Activated naive CD8-positive, alpha-beta T cell treated with anti-CD3 and anti-CD28 coated beads, Interleukin-2, amount 50 U/mL, for 16 hours (primary cell): ENCODE measurements at places on chromosomes 6 and 20.

- DNase-seq = no peak
Observed at GRCh38 chr6:129539032-129539431, 170.9 kb downstream of the ARHGAP18 start.

- no peak for DNase-seq
Observed at GRCh38 chr6:10272591-10272990, 142.3 kb downstream of the TFAP2A start.

DNA sequence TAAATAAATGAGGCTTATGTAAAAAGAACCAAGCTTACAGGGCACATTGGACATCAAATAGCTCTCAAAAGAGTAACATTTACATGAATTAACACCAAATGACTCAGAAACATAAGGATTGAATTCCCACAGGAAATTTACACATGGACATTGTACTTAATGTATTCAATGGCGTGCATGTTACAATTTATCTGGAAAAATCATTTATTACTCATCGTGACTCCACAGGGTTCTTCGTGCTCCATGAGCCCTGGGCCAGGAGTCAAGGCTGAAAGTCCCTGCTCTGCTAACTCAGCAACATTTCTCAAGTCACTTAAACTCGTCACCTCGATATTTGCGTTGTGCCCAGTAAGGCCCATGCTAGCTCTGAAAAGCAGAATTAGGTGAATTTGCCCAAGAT, 158.5 kb downstream of the PHACTR1 start:
- DNase-seq = no peak

- no peak for DNase-seq
Observed at GRCh38 chr6:8574311-8574710, 139.0 kb upstream of the SLC35B3 start.

- DNase-seq = no peak
Observed at GRCh38 chr6:170096191-170096802, 194.6 kb downstream of the DLL1 start.

DNA sequence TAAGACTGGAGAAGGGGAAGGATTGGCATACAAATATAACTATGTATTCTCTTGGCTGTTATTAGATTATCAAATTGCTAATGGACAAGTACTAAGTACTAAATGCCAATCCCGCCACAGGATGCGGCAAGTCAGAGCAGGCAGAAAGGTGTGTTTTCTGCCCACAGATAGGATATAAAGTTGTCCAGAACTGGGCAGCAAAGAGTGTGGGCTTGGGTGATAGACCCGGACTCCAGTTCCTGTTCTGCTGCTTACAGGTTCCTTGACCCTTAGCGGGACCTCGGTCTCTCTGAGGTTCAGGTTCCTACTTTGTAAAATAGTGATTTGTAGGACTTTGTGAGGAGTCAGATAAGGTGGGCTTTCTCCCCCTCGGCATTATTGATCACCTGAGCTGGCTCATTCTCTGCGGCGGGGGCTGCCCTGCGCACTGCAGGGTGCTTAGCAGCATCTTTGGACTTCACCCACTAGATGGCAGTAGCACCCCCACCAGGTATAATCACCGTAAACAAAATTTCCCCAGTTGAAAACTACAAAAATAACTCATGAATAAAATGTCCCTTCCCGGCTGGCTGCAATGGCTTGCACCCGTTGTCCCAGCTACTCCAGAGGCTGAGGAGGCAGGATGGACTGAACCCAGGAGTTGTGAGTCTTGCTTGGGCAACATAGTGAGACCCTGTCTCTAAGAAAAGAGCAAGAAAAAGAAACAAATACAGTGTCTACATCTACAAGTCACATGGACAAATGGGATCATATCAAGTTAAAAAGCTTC, 193.1 kb downstream of the DOK5 start:
- no peak for DNase-seq

GRCh38 chr6:43089467-43089866, 13.4 kb downstream of the PTK7 start:
- no peak for DNase-seq

DNA sequence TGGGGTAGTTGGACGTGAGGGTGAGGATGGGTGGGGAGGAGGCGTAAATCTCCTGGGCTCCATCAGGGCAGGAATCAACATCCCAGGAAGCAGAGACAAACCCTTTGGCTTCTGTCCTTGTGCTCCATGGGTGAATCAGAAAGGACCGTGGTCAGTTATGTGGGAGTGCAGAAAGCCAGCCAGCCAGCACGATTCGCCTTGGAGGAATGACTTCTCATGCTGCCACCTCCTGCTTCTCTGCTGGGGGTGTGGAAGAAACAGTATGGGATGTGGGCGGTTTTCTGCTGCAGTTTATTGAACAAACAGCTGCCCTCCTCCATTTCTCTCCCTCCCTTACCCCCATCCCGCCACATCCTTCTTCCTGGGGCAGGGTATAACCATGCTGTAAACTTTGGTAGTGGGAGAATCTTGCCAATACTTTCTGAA, 214.5 kb downstream of the SOX4 start:
- no peak for DNase-seq

DNA sequence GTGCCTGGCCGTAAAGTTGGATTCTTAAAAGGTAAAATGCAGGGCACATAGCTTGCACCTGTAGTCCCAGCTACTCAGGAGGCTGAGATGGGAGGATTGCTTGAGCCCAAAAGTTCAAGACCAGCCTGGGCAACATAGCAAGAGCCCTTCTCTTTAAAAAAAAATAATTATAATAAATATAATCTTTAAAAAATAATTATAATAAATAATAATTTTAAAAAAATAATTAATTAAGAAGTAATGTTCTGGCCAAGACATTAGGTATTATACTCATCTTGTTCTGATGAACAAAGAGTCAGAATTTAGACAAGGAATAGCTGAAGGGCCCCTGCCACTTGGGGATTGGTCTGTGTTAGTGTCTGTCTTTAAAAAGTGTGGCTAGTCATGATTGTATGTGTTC, 13.9 kb downstream of the ENTPD6 start:
- DNase-seq = no peak

GRCh38 chr6:116382587-116382986, 11.8 kb downstream of the DSE start:
- no peak for DNase-seq

GRCh38 chr6:139942331-139942730, 567.9 kb upstream of the CITED2 start:
- DNase-seq = no peak

DNA sequence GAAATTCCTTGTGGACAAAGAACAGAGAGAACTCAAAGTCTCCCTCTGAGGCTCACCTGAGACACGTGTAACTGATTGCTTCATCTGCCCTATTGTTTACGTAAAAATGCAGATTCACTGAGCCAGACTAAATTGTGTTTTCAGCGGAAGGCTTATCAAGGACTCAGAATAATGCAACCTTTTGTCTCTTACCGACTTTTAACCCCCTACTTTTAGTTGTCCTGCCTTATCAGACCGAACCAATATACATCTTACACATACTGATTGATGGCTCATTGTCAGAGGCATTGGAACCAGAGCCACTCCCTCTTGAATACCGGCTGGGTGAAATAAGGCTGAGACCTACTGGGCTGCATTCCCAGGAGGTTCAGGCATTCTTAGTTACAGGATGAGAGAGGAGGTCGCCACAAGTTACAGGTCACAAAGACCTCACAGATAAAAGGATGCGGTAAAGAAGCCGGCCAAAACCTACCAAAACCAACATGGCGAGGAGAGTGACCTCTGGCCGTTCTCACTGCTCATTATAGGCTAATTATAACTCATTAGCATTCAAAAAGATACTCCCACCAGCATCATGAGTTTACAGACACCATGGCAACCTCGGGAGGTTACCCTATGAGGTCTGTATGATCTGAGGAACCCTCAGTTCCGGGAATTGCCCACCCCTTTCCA, 95.5 kb upstream of the ZNF184 start:
- DNase-seq = no peak

DNA sequence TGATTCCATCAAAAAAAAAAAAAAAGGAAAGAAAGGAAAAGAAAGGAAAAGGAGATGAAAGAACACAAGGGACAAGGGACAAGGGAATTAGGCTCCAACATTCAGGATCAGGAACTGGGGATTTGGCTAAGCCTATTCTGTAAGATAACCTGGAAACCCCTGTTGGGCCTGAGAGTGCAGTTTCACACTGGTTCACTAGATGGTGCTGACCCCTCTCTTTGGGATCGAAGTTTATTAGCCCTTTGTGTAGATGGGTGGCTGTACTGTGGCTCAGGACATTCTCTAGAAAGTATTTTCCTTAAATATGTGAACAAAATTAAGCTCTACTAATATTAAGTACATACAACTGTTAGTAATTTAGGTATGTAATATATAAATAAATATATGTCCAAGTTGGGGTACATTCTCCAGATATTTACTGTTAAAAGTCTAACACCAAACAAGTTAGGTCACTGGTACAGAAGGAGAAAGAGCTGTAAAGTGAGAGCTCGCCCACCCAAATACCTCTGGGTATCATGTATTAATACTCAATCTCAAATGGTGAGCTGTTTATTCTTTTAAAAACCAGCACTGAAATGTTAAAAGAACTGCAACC, 6.3 kb downstream of the OR2A4 start:
- no peak for DNase-seq

DNA sequence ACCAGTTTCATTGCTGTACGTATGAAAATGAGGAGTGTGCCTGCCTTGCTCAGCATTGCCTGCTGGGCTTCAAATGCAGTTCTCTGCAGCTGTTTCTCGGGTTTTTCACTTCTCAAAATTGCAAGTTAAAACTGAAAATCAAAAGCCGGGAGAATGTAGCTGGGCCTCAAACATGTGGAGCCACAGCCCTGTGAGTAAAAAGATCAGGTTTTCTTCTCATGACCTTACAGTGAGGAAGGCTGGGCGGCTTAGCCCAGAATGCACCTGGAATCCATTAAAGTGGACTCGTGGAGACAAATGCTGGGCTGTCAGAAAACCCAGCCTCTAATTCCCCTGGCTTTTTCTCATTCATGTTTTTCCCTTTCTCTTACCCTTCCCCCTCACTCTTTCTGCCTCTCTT, 34.4 kb downstream of the DSE start:
- no peak for DNase-seq

DNA sequence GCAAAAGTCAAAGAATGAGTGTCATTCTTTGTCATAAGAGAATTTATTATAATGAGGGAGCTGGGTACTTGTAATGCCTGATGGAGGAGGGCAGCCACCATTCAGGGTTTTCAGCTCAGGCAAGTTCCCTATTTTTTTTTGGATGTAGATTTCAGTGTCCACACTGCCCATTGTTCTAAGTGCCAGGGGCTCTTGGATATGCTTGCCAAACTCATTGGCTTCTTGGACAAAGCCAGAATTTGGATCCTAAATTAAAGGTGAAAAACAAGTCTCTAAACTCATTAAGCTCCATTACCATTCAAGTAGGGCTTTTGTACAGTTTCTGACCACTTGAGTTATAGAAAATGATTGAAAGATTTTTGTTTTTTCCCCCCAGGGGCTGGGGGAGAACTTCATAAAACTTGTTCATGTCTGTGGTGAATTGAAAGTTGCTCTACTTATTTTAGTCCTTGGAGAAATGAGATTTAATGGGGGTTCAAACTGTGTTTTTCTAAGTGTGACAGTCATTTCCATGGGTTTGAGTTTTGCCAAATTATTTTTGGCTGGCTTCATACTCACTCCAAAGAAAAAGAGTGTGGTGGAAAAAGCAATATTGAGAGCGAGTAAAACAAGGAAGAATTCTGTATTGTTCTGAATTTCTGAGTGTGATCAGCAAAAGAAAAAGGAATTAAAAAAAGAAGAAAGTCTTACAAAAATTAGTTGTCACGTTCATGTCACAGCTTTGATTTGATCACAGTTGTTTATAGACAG, 46.0 kb downstream of the TIAM2 start:
- DNase-seq = no peak

DNA sequence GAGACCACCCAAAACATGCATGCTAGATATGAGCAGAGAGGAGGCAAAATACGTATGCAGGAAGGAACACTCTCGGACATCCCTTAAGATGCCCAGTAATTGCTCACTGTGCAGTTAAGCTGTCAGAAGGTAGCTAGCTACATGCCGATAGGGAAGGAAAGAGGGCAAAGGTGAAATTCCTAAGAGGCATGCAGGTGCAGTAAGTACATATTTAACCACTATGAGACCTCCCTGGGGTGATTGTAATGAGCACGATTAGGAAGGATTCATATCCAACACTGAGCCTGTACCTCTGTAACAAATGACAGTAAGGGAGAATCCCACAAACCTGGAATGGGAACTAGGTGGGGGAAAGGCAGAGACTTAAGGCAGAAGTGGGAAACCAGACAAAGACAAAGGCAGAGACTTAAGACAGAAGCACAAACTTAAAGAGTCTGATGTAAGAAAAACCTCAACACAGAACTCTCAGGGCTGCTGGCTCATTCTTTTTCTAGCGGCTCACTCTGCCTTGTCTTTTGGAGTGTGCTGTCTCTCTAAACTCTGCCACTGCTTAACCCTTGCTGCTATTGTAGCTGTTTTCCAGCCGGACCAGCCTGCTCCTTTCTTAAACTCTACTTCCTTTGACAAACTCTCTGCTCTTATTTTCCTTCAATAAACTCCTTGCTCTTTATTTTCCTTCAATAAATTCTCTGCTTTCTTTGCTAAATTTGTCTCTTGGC, 148.1 kb downstream of the UBE3D start:
- no peak for DNase-seq

GRCh38 chr6:106186172-106186571, 100.0 kb downstream of the PRDM1 start:
- no peak for DNase-seq

DNA sequence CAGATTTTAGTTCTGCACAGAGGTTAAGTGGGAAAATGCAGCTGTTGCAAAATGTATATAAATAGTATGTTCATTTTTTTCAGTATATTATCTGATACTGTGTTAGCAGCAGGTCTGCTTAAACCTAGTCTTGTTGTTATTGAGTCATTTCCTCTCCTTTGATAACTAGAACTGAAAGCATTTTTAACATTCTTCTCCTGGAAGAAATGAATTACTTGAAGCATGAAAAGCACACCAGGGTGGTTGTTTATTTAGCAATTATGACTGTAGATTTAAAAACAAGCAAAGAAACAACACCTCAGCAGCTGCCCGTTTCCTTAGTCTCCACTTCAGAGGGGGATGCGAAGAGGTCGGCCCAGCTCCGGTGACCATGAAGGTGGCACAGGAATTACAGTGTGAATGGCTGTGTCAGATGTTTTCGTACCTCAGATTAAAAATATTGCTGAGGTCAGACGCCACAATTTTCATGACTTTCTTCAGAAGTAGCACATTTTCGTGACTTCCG, 53.5 kb downstream of the GOPC start:
- DNase-seq = no peak

GRCh38 chr6:32865724-32866443, 11.9 kb downstream of the PSMB9 start:
- DNase-seq = no peak
